ENCODE measurements at places on chromosomes 2 and 18. TPM values are rescaled to one million over a fixed set of nuclear protein-coding genes. Genes with fewer than 3 reads are reported as not detected.

- no peak for DNase-seq
Measured at GRCh38 chr2:16565481-16565880, 100.2 kb downstream of the CYRIA start.

GRCh38 chr2:231297108-231297908 is 98.2 kb upstream of the B3GNT7 start:
- peak; percentile 49 for DNase-seq

DNA sequence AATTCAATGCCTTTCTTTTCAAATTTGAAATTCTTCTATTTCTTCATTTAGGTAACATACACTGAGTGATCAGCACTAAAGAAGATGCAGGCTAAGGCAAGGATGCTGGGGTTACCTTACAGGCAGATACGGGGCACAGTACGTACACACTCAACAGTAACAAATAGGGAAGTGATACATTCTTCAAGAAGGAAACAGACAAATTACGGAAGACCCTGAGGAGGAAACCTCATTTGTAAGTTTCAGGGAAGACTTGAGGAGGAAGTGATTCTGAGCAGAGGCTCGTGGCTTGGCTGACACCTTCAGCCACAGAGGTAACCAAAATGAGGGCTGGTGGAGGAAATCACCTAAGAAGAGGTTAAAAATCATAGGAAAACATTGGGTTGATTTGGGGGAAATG is 1108.3 kb upstream of the KLHL29 start:
- no peak for DNase-seq

DNA sequence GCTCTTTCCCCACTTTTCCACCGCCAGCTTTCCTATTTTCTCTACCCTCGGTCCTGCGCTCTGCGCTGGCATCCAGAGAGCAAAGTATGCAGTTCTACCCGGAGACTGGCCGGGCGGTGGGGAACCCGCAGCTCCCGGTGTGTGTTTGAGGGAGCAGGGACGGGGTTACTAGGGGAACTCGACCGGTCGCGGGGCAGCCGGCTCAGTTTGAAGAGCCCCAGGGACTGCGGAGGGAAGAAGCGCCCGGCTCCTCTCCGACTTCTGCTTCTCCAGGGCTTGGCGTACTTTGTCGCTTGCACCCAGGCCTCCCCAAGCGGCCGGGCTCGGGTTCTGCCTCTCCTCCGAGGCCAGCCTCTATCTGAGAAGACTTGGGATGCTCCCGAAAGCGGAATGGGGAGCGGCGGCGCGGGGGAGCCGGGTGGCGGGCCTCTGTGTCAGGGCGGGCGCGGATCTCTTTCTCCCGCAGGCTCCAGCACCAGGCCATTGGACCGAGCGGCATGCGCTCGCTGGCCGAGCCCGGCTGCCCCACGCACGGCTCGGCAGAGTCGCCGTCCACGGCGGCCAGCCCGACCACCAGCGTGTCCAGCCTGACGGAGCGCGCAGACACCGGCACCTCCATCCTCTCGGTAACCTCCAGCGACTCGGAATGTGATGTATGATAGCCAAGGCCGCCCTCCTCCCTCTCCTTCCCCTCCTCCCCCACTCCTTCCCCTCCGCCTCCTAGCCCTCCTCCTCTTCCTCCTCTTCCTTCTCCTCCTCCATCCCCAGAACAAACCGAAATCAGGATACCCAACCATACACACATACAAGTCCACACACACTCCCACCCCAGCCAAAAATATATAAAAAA is 2.8 kb downstream of the SIX3 start:
- DNase-seq, result no peak

- no peak for DNase-seq
Measured at GRCh38 chr18:21486905-21487437, 113.5 kb downstream of the ESCO1 start.

GRCh38 chr2:174485788-174486562 is 854 bp downstream of the GPR155 start:
- peak; percentile 62 for DNase-seq

The DPYSL5 gene
- not detected for total RNA-seq
